ENCODE measurements at places on chromosomes 11 and 22.

DNA sequence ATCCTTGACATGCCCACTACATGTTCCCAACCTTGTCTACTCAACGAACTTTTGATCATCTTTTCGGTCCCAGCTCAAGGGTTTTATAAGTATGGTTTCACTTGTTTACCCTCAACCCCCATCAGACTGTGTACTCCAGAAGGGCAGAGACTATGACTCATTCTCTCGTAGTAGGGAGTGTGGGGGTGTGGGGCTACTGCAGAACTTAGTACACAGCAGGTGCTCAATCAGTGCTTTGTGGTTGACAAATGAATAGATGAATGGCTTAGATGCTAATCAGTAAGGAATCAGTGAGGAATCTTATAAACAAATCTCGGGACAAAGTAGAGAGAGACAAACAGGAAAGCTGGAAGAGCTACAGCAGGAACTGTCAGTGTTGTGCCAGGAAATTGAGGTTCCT, 151.7 kb upstream of the PLET1 start:
- DNase-seq, result no peak

GRCh38 chr11:118996926-118997626, 862 bp upstream of the CENATAC start:
- DNase-seq, result peak; percentile 9

DNA sequence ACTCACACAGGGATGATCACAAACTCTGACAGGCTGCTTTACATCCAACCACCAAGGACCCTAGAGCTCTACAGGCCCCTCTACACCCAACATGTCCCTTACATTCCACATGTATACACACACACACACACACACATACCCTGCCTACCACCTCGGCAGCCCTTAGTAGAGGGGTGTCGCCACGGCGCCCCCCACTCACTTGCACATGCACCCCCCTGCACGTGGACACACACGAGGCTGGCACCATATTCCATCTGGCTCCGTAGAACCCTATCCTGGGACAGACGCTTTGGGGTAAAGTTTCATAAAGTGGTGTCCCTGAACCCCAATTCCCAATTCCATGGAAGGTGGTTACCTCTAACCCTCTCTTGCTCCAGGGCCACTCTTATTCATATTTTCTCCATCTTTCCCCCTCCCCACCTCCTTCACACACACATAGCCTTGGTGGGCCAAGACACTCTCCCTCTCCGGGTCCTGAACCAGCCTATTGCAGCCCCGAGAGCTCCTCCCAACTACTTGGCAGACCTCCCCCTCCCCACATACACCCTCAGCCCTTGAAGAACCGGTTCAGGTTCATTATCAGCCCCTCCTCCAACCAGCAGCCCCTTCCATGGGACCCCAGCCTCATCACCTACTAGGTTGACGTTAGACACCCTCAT, 809 bp downstream of the PDE2A start:
- DNase-seq, result no peak

DNA sequence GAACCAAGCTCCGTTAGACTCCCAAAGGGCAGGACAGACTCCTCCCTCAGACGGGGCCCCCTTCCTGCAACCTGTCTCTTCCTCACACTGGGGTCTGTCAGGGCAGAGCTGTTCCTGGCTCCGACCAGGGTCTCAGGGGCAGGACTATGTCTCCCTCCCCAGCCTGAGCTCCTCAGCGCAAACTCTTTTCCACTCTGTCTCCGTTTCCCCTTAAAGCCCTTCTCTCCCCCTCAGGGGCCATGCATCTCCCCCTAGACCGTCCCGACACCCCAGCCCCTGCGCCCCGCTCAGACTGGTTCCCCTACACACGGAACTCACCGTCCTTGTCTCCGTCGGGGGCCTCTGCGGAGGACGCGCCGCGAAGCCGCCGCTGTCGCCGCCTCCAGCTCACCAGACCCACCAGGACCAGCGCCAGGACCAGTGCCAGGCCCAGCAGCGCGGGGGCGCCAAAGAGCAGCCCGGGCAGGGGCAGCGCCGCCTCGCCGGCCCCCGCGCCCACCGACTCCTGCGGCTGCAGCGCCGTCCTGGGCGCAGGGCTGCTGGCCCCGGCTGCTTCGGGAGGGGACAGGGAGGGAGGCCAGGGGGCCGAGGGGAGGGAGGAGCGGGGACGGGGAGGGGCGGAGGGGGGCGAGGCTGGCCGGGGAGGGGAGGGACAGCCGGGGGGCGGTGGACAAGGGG, 684 bp downstream of the TNFRSF13C start:
- DNase-seq, result no peak

DNA sequence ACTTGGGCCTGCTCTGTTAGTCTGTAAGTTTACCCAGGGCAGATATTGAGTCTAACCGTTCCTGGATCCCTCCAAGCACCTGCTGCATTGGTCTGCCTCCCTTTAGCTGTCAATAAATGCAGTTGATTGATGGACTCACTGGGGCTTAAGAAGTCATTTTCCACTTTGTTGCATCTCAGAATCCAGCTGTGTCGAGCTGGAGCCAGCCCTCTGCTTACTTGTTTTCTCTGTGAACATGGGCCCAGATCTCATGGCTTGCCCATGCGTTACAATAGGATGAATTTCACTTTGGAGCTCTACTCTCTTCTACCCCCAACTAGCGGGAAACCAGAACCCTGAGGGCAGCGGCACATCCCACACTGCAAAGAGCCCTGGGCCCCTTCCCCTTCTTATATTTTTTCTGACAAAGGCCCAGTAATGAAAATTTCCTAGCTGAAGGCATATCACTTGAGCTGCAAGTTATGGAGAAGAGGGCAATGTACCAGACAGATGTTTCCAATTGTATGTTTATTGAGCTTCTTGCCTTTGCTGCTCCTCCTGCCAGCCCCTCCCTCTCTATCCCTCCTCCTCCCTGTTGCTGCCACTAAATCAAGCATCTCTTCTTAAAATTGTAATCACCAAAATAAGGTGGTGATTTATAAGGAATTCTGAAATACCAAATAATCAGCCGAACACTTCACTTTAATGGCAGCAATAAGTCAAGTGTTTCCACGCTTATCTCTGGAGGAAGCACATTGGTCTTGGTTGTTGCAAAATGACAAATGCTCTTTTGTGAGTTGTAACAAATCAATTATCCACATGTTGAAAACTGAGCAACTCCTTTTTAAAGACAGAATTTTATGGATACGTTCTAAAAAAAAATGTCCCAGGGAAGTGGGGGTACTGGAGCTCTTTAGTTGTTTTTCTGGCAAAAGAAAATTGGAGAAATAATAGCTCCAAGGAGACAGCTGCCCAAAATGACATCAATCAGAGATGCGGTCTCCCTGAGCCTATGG, 212.3 kb upstream of the ZBED5 start:
- DNase-seq, result no peak

DNA sequence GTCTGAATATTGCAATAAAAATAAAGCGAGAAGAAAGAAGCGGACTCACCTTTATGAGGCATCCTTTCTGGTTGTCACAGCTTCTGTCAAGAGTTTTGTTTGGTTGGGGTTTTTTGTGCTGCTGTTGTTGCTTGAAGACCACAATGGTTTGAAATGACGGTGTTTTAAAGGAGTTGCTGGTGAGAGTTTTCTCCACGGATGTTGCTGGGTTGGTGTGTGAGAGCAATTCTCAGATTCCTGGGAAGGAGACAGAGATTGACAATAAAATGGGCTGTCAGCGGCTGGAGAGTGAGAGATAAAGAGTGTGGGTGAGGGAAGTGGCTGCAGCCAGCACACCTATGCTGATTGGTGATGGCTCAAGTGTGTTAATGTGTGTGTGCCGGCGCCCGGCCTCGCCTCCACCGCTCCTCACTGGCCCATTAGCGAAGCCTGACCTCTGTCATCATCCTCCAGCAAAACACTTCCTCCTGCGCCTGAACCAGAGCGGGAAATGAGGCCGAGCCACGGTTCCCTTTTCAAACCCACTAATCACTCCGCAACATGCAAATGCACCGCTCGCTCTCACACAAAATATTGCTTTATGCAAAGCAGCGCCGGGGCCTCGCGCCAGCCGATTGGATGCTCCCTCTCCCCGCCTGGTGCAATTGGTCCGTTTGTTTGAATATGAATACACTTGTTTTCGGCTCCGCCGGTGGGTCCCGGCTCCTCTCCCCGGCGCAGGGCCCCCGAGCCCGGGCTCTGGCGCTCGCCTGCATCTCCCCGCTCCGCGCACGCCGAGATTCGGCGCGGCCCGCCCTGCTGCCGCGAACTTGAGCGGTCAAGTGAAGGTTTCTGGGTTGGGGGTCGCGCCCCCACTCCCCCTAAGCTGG, at the start of gene PAX6:
TSS of gene PAX6 (minus strand) at position 544 of the 869 bp plus-strand sequence. CDS start 4,911 bp downstream, outside the sequence.
- peak; percentile 61 for DNase-seq

DNA sequence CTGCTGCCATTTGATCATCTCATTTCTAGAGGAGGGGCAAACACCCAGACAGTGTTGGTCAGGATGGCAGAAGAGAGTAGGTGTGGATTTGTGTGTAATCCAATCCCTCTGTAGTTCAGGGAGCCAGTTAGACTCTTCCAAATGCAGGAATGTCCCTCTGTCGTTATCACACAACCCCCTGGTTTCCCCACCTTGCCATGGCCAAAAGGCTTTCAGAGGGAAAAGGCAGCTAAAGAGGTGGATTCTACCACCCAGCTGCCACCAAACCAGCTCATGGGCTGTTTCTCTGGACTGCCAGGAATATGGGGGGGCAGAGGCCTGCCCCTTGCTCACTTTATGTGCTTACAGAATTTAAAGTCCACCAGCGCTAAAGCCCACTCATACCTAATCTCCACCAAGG, 18.1 kb downstream of the TSKU start:
- DNase-seq, result no peak

DNA sequence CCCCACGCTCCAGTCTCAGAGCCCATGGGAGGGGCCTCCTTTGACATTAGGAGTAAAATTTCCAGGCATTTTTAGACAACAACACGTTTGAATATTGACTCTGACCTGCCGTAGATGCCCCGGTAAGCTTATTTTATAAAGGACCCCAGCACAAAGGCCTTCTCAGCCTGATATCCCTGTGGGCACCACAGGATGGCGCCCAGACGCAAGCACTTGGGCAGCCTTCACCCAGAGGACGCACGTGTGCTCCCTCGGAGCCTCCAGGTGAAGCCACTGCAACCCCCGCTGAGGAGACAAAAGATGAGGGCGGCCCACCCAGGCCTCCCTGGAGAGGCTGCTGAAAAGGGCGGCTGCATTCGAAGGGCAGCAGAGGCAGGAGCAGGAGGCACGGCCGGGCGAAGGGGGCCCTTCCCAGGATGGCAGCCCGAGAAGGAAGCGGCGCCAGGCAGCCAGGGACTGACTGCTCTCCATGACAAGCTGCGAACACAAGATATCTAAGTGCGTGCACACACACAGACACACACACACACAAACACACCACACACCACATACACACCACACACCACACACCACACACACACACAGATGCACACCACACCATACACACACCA, 15.2 kb upstream of the TH start:
- DNase-seq, result no peak

DNA sequence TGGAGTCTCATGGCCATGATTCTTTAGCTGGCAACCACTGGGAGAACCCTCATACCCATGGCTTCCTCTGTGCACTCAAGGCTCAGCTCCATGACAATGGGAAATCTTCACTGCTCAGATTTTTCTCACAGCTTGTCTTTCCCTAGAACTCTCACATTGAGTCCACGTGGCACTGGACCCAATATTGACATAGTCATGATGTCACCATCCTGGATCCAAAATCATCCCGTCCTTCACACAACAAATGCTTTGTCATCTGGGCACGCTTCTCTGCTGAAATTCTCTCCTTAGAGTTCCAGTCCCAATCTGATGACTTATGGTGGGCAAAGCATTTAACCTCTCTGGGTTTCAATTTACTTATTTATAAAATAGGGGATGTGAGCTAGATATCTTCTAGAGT, 37.7 kb upstream of the CD44 start:
- no peak for DNase-seq

DNA sequence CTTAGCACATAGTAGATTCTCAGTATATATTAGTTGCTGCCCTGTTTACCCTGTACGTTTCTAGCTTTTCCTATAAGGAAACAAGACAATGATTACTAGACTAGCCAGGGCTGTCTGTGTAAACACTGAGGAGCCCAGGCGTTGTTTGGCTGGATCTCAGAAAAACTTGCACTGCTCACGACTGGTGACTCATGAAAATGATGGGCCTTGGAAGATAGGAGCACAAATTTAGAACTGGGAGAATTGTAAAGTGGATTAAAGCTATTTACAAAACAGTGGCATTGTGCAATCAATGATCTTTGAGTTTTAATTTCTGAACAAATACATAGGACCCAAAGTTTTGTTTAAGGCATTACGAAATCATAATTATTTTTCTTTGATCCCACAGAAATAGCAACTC, 276.9 kb downstream of the FAM76B start:
- peak; percentile 94 for DNase-seq

DNA sequence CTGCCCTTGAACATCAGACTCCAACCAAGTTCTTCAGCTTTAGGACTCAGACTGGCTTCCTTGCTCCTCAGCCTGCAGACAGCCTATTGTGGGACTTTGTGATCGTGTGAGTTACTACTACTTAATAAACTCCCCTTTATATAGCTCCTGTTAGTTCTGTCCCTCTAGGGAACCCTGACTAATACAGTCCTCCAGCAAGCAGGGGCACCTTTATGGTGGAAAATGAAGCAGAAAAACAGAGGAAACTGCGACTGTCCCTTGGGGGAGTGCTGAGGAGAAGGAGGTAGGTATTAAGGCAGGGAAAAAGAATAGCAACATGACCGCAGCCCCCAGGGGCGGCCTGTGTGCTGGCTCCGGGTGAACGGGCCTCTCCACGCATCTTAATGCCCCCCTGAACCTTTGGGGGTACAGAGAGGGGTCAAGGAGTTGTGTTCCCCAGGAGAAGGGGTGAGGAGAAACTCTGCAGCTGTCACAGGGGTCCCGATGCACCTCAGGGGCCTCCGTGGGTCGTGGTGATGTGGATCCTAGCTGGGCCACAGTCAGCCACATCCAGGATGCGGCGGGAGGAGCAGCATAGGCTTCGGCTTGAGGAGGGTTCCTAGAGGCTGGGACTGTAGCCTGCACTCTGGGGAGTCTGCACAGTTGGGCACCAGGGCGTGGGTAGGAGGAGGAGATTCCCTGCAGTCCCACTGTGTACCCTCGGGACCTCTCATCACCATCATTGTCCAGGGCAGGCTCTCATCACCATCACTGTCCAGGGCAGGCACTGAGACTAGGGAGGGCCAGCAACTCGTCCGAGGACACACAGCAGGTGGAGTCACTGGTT, 34.3 kb downstream of the SHISAL1 start:
- DNase-seq, result no peak

- no peak for DNase-seq
These were observed 3.3 kb upstream of the ABCG4 start for GRCh38 chr11:119145551-119145950.

DNA sequence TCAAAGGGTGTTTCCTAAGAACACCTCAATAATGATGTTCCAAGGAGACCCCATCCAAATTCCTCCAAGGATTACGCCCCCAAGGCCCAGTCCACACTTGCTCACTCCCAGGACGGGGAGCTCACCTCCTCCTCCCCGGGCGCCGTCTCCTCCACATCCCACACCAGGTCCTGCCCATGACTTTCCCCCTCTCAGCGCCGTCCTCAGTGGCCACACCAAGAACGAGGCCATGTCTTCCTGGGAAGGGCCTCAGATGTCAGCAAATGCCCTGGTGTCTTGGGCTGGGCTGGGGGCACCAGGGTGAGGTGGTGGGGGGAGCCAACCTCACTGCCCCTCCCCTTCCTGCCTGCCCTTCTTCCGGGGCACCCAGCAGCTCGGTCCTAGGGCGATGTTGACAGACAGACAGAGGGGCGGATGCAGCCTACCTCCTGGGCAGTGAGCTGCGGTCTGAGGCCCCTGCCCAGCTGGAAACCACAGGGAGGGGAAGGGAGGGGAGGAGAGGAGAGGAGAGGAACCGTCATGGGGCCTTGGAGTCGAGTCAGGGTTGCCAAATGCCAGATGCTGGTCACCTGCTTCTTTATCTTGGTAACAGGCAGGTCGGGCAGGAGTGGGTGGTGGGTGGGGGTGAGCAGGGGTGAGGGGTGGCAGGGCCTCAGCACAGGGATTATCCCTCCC, at the start of the genes C11orf21 and TSPAN32:
TSS of gene C11orf21 (minus strand) at position 288 of the 675 bp plus-strand sequence. CDS start at position 178, 110 bp downstream.
TSS of gene TSPAN32 (plus strand) at position 383 of the 675 bp plus-strand sequence. CDS start at position 520, 137 bp downstream.
- DNase-seq, result no peak
